ENCODE measurements at places on chromosomes 4 and X.

- no peak for DNase-seq
Observed at GRCh38 chr4:146033149-146033548, 94.5 kb upstream of the ZNF827 start.

- no peak for DNase-seq
Observed at GRCh38 chr4:179095585-179096221, 1653.5 kb upstream of the AGA start.

DNA sequence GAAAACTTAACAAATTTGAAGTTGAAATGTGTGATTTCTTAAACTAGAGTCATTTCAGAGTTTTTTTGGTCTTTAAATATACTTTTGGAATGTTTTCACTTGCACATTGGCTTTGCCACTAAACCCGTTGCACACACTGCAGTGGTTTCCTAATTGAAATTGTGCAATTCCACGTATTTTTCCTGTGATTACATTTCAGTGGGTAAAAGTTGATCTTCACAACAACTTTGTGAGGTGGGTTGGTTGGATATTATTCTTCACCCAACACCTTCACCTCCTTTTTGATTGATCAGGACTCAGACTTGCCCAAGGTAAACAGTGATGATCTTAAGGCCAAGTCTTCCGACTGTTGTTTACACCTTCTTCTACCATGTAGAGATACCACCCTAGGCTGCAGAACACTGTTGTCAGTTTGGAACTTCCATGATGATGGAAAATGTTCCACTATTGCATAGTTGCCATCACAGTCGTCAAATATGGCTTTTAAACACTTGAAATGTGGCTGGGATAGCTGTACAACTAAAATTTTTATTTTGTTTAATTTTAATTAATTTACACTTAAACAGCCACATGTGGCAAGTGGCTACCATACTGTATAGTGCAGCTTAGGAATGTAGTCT, 13.7 kb downstream of the SEPTIN11 start:
- no peak for DNase-seq

GRCh38 chrX:135112096-135112729, 8.1 kb downstream of the ETDB start:
- no peak for DNase-seq

GRCh38 chrX:16454926-16455325, 195.0 kb upstream of the S100G start:
- DNase-seq = no peak

- DNase-seq = no peak
Observed at GRCh38 chr4:70337886-70338420, 3.2 kb downstream of the CABS1 start.

DNA sequence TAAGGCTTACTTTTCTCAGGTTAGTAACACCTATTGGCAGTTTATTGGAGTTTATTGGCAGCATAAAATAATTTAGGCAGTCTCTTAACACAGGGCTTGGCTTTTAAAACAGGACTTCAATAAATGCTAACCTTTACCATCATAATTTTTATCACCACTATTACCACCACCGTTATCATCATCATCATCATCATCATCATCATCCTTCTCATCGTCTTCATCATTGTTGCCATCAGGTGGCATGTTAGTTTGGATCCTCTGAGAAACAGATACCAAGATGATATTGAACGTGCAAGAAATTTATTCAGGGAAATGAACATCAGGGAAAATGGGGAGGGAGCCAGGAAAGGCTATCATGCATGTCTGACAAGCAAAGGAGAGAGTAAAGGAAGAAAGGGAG, 16.2 kb downstream of the GBA3 start:
- DNase-seq = no peak

DNA sequence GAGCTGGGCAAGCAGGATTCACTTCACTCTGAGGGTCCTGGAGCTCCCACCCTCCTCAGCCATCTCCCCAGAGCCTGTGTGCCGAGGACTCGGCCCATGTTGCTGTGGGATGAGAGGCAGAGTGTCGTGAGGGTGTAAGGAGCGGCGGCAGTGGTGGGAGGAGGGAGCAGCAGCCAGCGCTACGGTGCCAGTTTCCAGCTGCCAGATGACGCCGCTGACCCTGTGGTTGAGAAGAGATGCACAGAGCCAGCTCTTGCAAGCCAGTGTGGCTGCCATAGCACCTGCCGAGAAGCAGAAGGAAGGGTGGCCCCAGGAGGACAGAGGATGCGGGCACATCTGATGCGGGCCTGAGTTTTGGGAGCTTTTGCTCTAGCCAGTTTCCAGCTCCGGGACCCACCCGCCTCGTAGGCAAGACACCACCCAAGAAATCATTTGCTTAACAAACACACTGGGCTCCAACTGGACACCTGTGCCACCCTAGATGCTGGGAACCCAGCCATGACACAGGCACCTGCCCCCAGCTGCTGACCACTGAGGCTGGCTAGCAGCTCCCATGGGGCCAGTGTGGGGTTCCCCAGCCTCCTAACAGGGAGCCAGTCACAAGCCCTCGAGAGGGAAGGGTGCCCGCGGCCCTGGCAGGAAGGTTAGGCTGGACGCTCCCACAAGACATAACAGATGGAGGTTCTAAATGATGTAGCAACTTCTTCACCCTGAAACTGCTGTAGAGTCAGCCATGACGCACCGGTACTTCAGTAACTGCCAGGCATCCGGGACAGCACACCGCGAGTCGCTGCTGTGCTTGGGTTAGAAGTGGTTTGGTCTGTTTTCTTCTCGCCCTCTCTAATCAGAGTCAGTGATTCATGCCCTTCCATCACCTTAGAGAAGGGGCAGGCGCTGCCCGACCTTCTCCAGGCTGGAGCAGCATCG, 8.9 kb downstream of the MSANTD1 start:
- no peak for DNase-seq

- no peak for DNase-seq
Observed at GRCh38 chr4:168955674-168956073, 54.4 kb downstream of the CBR4 start.

- no peak for DNase-seq
Observed at GRCh38 chrX:119919835-119920585, 23.5 kb downstream of the NKAP start.

- DNase-seq = no peak
Observed at GRCh38 chr4:156195914-156196313, 242.2 kb upstream of the CTSO start.

All from stimulated activated CD8-positive, alpha-beta memory T cell treated with anti-CD3 and anti-CD28 coated beads, Interleukin-2, amount 100 ng/mL, for 1 hour (primary cell).